ENCODE measurements at places on chromosomes 7 and 10.

- DNase-seq: no peak
Measured at GRCh38 chr7:107605218-107605815, 25.3 kb downstream of the BCAP29 start.

DNA sequence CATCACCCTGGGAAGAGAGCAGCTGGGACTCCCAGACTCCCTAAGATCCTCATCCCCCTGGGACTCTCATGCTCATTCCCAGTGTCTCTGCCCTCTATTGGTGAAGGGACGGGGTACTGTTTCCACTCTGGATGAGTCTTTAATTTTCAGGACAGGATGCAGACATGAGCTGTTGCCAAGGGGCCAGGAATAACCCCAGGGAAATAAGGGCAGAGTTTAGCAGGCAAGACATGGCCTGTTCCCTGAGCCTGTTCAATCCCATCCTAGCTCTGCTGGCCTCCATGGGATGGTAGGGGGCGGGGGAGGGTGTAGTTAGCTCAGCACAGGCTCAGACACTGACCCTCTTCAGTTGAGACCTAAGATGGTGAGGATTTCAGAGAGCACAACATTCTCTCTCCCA lies 14.0 kb downstream of the C10orf105 start:
- DNase-seq: no peak

DNA sequence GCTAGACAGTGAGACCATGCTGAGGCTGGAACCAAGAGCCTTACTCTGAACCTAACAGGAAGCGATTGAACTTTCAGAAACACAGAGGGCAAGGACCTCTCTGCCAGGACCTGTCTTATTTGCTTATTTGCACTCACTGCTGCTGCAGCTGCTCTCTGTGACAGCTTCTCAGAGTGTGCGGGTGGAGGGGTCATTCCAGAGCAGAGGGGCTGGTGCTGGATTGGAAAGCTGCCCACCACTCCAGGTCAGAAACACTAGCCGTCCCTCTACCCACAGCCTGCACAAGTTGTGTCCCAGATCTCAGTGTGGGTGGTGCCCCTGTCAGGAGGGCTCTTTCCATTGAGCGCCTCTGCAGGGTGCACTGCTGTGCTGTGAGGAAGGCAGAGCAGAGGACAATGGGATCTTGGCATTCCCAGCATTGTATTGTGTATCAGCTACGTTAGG lies 126.2 kb downstream of the CCNY start:
- no peak for DNase-seq

DNA sequence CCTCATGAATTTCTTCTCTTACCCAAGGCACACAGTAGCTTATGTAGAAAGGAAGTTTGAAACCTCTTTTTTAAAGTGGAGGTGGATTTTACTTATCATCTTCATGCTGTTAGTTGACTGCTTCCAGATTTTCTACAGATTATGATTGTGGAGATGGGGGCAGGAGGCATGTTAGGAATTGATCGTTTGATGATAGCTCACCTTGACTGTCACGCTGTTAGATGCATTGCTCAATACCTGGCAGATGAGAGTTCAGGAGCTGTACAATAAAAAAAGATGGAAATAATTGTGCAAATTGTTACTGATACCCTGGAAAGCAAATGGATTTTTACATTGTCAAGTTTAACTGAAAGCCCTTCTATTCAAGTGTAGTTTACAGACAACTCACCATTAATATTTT lies 340.3 kb downstream of the PLXDC2 start:
- DNase-seq: no peak

GRCh38 chr10:36789974-36790373 lies 335.4 kb upstream of the ANKRD30A start:
- no peak for DNase-seq

DNA sequence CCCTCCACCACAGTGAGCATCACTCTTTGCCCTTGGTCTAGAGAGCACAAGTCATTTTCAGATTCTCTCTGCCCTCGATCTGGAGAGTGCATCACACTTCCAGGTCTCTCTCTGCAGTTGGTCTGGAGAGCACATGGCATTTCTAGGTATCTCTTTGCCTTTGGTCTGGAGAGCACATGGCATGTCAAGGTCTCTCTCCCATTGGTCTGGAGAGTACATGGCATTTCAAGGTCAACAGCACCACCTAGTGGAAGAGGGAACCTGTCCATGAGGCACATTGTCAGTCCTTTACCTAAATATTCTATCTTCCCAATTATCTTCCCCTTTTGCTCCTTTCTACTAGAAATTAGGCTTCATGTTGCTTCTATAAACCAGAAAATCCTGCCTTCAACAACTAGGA lies 1139.4 kb downstream of the XPNPEP1 start:
- no peak for DNase-seq

DNA sequence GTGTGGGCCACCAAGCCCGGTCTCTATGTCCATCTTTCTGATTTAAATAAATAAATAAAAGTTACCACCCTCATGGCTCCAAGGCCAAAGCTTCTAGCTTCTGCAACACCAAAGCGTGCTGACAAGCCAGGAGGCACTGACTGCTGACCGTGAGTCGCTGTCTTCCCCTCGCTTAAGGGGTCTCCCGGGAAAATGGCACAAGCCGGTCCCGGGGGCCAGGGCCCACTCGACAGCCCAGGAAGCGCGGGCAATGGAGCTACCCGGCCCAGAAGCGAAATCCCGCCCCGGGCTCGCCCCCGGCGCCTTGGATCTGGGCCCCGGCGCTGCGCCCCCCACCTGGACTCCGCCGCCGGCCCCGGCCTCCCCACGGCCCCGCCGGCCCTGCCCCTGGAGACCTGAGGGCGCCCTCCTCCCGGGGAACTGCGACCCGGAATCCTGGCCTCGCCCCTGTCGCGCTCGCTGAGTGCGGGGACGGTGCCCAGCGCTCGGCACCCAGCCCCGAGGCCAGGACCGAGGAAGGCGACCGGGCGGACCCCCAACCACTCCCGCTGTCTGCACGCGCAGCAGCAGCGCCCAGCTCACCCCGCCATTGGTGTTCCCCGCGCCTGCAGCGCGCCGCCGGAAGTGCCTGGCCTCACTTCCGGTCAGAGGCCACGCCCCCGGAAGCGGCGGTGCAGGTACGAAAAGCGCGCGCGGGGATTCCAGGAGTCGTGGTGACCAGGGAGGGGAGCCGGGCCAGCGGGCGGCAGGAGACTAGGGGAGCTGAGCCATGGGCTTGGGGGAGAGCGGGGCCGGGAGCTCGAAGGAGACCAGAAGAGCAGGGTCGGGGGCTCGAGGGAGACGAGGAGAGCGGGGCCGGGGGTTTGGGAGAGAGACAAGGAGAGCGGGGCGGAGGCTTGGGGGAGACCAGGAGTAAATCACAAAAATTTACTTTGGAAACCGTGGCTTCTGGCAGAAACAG lies at the start of the genes MRM2 and NUDT1:
MRM2 (minus strand) TSS at position 626 of the 961 bp plus-strand sequence; CDS start at position 590, 36 bp downstream.
NUDT1 (plus strand) TSS at position 647 of the 961 bp plus-strand sequence. CDS start 2,349 bp downstream, outside the sequence.
- DNase-seq: no peak

DNA sequence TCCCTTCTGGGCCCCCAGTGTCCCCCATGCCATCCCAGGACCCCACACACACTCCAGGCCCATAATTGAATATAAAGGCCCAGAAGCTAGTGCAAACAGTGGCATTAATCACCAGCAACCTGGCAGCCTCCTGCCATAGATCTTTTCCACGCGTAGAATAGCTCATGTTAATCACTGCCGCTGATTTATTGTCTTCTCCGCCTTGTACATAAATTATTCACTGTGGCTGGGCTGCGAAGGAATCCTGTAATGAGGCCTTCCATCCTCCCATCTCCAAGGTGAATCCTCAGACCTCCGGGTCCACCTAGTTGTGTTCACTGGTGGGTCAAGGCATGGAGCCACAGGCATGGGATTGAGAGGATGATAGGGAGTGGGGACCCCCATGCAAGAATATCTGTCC lies 33.2 kb downstream of the KAZALD1 start:
- DNase-seq: no peak

DNA sequence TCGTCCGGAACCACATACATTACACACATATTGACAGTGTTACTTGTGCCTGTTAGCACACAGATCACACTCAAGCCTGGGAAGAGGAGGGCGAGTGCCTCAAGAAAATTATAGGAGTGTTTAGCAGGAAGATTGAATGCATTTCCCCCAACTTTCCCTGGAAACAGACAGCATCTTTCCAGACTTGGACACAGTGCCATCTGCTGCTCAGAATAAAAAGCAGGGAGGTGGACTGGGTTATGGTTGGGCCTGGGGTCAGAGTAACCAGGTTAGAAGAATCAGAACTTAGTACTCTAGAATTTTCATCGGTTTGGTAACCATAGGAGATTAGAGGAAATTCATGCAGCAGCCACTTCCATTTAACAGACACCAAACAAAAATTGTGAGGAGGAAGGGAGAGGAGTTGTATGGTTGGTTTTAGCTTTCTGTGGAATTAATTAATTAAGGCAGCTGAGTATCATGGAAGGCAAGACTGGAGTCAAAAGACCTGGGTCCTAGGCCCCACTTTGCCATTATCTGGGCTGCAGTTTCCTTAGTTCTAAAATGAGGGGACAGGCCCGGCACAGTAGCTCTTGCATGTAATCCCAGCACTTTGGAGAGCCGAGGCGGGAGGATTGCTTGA lies 43.4 kb upstream of the OPTN start:
- DNase-seq: no peak

DNA sequence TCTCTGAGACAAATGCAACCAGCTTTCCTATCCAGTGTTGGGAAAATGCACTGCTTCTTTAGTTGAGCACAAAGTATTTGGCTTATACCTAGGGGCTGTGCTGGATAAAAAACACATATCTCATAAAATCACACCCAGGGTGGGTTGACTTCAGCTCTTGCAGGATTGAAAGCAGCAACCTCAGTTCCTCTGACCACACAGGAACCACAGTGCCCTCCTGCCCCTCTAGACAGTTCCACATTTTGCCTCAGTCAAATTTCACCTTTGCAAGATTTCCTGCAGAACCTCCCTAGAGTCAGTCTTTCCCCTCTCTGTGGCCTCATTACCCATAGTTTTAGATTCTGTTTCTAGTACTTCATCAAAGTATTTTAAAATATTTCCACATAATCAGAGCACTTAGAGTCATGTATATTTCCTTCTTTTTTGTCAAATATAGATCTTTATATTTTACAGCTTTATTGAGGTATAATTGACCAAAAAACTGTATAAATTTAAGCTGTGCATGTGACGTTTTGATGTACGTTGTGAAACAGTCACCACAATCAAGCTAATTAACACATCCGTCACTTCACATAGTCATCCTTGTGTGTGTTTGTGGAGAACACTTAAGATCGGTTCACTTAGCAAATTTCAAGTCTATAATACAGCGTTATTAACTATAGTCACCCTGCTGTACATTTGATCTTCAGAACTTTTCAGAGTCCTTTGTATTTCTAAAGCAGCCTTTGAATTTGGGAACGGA lies 37.0 kb upstream of the EGR2 start:
- DNase-seq: no peak

- DNase-seq: no peak
Measured at GRCh38 chr7:91929463-91929862, 11.2 kb upstream of the AKAP9 start.

DNA sequence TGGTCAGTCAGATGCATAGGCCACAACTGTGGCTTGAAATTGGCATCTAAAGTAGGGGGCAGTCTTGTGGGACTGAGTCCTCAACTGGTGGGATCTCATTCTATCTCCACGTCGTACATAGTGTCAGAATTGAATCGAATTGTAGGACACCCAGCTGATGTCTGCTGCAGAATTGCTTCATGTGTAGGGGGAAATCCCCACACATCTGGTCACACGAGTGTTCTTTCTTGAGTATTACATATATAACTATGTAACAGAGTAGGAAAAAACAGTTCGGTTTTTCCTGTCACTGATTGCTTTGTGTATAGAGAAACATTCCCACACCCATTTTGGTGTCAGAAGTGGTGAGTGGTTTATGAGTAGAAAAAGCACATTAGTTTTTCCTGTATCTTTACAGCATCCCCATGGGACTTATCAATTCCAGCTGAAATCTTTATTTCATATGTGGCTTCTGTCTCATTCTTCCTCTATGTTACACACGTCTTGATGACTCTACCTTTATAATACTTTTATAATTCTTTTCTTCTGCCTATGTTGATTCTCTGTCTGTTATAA lies 79.4 kb upstream of the PCGF5 start:
- no peak for DNase-seq

DNA sequence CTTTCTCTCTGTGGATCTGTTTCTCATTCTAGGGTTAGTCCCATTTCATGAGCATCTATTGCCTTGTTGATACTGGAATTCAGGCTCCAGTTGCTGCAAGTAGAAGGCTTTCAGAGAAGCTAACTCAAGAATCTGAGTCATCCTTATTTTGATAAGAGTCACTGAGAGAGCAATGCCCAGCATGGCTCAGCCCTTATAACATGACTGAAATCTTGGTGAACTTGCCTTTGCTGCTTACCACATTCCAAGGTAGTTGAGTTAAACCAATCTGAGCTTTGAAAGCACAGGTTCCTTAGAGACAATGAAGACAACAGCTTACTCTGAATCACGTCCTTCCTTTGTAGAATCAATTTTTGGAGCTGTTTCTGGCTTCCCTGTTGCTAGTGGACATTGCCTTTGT lies 53.6 kb upstream of the CHCHD3 start:
- no peak for DNase-seq

- DNase-seq: no peak
Measured at GRCh38 chr7:140926021-140926817, 1.5 kb upstream of the BRAF start.

DNA sequence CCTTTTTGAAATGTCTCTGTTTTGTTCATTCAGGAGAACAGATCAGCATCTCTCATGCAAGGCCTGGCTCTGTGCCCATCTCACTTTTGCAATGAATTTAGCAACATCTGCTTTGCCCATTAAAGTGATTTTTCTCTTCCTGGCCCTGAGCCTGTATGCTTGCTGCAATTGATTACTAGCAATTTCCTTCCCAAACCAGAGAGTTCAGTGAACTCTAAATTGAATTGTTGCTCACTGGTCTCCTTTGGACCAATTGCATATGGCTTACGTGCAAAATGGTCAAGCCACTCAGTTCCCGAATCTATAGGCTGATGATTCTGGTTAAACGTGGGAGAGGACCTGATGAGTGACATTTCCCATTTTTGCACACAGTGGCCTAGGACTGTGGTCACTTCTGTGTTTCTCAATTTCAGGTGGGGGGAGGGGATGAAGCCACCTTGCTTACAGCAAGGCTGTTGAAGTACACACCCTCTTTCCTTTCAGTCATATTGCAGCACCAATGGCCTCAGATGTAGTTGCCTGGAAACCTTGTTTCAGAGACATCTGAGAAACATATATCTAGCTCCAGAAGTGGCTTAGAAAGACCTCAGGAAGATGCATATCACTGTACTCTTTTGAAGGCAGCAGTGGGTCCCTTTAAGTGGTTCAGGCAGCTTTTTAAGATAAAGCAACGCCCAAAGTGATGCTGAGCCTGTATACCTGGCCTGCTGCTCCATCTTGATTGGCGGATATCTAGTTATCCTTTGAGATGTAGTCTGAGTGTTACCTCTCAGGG lies 201.4 kb downstream of the PTEN start:
- DNase-seq: no peak

DNA sequence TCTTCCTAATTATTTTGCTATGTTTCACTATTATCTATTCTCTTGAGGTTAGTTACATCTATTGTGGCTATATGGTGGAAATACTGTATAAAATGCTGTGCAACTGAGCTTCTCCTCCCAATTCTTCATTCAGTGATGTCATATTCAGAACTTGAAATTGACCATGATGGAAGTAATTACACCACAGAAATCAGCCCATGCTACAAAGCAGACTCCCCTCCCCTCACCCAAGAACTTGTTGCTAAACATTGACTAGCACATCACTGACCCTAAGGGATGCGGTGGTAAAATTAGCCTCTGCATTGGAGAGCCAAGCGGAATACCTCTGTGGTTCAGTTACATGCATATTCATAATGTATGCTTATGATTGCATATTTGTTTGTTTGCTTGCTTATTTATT lies 8.8 kb downstream of the CALD1 start:
- DNase-seq: no peak

GRCh38 chr10:25758041-25758457 lies 176.0 kb upstream of the MYO3A start:
- no peak for DNase-seq
